Mucosa of gallbladder (tissue), 1 donor: ENCODE measurements at places on chromosomes 2 and 18.
A peak's percentile ranks its signal among the peaks of the same experiment; 100 is the strongest.

DNA sequence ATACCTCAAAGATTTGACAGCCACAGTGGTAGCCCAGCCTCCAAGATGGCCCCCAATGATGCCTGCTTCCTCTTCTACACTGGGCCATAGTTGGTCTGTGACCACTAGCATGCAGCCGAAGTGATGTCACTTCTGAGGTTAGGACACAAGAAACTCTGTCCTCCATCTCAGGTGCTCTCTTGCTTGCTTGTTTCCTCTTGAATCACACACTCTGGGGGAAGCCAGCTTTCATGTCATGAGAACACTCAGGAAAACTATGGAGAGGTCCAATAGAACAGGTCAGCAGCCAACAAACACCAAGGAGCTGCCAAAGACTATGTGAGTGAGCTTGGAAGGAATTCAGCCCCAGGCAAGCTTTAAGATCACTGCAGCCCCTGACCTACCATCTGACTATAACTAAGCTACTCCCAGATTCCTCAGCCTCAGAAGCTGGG lies 3.3 kb upstream of the ADAM17 start:
- DNase-seq: no peak

DNA sequence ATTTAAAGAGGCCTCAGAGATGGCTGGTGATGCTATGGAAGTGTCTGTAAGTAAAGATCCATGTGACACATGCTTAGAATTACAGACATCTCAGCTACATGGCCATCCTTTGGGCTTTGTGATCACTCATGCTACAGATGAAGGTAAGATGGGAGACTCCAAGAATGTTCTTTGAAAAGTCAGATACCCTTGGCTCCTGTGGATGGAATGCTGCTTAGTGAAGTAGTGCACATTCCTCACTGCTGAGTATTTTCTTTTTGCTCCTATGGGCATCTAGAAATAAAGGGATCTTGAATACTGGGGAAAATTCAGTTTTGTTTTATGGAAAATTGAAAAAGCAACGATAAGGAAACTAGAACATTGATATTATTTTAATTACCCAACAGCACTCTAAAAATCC lies 55.2 kb upstream of the REV1 start:
- no peak for DNase-seq

GRCh38 chr2:5694306-5694705 lies 2.1 kb downstream of the SOX11 start:
- DNase-seq: no peak

DNA sequence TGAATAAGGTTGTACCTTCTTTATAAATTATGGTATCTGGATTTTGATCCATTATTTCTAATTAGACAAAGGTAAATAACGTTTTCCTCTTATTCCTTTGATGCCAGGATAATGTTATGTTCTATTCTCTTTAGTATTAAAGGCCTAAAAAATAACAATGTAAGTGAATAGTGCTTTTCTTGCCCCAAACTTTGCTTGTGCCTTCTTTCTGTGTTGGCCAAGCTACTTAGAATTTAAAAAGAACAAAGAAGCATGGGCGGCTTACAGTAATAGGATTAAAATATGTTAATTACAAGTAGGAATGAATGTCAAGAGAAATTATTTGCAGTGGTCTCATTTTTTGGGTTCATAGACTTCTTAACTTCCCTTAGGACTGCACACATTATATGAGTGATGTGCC lies 105.0 kb upstream of the FSIP2 start:
- DNase-seq: no peak

- no peak for DNase-seq
These were observed 7.7 kb upstream of the TRAPPC8 start for GRCh38 chr18:31950583-31950982.

GRCh38 chr2:42974721-42975717 lies 182.6 kb upstream of the HAAO start:
- peak; percentile 77 for DNase-seq

DNA sequence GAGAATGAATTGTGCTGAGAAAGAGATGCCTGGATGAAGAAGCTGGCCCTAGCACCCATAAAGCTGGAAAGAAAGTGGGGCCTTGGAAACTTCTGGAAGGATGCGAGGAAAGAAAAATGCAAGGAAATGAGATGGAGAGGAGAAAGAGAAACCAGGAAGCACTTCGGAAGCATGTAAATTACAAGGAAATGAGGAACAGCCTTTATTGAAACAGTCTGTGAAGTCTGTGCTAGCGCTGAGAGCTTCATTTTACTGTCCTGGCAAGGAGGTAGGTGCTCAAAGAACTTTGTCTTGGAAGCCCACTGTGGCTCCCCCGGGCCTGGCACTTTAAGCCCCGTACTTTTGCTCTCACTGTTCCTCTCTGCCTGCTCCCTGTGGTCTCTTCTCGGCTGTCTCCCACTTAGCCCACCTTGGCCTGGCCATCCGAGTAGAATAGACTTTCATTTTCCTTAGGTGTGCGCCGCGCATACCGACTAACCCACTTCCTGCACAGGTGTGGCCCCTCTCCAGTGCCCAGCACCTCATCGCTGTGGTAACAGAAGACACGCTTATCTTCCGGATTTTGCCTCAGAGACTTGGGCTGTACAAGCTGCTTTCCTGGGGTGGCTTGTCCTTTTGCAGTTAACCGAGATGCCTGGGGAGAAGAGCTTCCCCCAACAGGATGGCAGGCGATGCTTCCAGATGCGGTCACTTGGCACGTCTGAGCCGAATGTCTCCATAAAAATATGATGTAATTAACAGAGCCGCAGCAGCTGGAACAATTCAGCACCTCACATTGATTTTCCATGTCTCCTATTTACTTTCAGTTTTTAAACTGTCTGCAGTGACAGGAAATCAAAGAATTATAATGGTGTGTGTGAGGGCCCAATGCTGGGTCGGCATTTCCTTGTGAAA lies 199.6 kb downstream of the HRH4 start:
- DNase-seq: peak; percentile 31

- DNase-seq: no peak
These were observed 209.2 kb upstream of the DCC start for GRCh38 chr18:52130624-52131301.

DNA sequence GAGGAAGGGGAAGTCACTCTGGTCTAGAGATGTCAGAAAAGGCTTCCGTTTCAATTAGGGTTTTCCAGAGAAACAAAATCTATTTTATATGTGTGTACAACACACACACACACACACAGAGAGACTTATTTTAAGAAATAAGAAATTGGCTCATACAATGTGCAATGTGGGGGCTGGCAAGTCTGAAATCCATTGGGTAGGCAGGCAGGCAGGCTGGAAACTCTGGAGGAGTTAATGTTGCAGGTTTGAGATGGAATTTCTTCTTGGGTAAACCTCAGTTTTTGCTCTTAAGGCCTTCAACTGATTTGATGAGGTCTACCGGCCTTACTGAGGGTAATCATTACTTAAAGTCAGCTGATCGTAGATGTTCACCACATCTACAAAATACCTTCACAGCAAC lies 62.6 kb downstream of the MDH1 start:
- DNase-seq: no peak

GRCh38 chr2:236162882-236163470 lies 5.2 kb downstream of the GBX2 start:
- no peak for DNase-seq

DNA sequence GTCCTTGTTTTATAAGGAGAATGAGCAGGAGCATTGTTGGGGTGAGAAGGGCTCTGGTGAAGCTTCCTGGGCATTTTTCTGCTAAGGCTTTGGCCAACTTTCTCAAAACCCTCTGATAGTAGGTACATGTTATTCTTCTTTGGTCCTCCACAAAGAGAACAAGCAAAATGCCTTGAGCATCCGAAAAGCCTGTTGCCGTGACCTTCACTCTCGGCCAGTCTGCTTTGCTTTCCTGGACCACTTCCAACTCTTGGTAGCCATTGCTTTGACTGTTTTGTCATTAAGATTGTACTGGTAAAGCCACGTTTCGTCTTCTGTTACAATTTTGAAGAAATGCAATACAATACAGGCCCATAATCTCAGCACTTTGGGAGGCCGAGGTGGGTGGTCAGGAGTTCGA lies 27.4 kb upstream of the ALLC start:
- no peak for DNase-seq

DNA sequence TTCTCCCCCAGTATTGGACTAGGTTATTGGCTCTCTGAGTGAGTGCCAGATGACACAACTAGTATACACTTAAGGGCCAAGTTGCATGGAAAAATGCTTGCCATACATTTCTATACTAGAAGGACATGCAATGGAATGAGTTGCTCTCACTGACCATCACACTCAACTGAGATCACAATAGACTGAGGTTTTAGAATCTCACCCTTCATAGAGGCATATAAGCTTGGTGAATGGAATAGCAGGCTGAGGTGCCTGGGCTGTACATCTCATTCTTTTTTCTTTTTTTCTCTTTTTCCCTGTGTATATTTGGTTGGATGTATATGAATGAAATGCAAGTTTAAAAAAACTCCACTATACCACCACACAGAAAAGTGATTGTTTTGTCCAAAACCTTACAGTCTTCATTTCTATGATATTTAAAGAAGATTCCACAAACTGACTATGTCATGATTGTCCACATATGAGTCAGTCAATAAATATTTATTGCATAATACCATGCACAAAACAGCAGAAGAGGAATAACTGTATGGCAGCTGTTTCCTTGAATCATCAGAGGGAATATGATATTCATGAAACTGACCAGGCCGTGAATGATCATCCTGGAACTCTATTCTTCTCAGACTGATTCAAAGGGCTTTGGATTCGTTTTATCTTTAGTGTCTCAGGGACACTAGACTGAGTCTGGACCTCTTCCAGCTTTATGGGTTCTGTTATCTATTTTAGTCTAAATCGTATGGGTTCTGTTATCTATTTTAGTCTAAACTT lies 122.6 kb upstream of the STK17B start:
- DNase-seq: no peak

DNA sequence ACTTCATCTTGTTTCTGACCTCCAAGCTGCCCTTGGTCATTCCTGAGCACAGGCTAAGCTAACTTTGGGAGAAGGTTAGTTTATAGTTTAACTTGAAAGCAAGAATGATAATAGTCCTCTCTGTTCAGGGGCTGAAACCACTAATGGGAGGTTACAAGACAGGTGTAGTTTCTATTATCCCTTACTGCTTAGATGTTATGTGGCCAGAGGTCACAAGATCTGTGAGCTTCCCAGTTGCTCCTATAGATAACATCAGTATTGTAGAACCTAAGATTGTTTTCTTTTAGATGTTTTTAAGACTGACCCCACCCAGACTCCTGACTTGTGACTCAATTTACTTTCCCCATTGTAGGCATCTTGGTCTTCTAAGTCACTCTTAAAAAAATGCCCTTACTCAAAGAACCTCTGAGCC lies 94.8 kb upstream of the LPIN2 start:
- DNase-seq: no peak

GRCh38 chr2:115171751-115172150 lies 729.3 kb downstream of the DPP10 start:
- no peak for DNase-seq

DNA sequence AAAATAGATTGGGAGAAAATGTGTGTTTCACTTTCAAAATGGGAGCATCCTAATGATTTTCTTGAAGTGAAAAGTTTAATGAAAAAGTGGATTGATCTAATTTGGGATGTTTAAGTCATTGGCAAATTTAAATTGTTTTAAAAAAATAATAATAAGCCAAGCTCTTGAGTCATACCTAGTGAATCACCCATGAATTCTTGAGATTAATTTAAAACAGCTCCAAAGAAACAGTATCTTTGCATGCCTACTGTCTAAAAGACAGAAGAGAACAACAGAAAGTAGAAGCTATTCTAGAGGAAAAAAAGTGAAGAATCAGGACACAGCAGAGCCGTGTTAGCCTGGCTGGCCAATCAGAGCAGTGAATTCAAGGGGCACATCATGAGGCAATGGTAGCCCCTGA lies 7.7 kb downstream of the ACVR1C start:
- no peak for DNase-seq

DNA sequence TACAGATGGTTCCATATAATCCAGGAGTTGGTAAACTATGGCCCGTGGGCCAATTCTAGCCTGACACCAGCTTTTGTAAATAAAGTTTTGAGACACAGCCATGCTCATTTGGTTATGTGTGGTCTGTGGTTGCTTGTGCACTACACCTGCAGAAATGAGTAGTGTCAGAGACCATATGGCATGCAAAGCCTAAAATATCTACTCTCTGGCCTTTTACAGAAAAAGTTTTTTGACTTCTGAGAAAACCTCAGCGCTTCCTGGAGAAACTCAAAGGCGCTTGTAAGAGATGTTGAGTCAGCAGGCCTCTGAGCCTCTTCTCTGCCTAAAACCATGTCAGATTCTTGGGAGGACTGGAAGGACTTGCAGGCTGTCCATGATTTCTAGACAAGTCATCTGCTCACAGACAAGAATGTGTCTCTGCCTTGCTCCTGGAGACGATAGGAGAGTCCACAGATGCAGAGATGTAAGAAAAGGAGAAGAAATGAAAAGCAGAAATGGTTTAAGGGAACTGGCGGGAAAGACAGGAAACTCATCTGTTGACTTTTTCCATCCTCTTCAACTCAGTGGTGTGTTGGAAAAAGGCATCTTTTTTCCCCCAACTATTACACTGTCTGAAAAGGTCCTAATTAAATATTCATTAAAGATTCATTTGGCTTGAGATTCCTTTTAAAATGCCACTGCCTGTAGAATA lies 5.2 kb downstream of the TTC39C start:
- no peak for DNase-seq

DNA sequence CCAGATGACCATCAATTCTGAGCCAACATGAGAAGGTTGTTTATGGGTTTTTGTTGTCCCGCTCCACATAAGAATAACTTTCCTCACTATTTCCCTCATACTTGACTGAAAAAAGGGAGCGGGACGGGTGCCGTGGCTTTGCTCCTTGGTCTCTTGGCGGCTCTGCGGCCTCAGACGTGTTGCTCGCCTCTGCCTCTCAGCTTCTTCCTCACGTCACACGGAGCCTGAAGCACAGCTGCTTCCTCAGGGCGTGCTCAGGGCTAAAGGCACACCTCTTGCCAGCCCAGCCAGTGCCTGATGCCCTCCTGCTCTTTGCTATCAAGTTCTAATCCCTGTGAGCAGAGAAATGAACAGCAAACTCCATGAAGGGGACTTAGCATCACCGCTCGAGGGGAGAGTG lies 17.9 kb upstream of the ID2 start:
- no peak for DNase-seq

DNA sequence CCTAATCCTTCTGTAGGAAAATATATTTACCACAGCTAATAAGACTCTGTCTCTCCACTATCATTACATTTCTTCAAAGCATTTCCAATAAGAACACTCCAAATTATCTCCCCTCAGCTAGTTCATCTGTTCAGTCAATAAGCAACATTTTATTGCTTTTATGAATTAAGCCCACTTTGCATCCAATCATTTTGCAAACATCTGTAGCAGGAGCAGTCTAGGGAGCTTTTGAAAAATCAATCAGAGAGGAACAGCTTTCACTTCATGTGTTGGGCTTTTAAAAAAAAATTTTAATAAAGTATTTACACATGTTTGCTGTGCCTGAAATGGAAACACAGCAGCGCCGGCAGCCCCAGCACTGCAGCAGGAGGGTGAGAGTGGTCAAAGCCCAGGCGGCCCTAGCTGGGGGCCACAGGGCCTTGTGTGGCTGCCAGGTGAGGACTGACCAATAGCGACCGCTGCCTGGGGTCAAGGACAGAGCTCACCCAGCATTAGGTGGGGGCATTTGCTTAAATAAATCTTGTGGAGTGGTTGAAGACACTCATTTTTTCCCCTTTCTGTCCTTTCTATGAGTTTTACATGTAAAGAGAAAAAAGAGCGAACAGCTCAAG lies 250.7 kb downstream of the RNF144A start:
- no peak for DNase-seq

- no peak for DNase-seq
These were observed 8.4 kb upstream of the SP9 start for GRCh38 chr2:174326161-174327020.

GRCh38 chr2:48345176-48345575 lies 184.8 kb upstream of the STON1 start:
- no peak for DNase-seq

GRCh38 chr2:117108741-117109267 lies 705.7 kb upstream of the DDX18 start:
- DNase-seq: no peak

GRCh38 chr2:109174626-109175349 lies 45.8 kb downstream of the SH3RF3 start:
- no peak for DNase-seq
